ENCODE measurements at places on chromosomes 16 and 17.
A peak's percentile ranks its signal among the peaks of the same experiment; 100 is the strongest.

DNA sequence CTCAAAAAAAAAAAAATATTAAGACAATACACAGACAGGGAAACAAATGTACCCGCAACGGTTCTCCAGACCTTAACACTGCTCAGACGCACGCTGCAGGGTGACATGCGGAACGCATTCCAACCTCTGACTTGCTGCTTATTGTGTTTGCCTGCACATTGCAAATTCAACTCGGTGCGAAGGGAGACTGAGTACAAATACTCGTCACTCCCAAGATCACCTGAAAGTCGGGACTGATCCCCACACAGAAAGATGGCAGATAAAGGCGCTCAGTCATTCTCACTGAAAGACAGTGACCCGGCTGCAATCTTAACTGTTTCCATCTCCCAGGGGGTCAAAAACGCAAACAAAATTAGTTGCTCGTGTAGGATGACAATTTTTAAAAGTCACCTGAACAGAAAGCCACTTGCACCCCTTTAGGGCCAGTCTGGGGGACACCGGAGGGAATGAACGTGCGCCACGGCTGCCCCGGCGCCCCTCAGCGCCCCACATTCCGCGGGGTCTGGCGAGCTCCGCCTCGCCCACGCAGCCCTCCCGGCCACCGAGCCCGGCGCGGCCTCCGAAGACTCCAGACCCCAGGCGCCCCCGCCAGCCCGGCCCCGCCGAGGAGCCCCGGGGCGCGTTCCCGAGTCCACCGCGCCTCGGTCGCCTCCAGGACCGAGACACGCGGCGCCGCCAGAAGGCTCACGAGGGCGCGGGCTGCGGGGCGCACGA lies 589 bp downstream of the CLCN7 start:
- no peak for DNase-seq

DNA sequence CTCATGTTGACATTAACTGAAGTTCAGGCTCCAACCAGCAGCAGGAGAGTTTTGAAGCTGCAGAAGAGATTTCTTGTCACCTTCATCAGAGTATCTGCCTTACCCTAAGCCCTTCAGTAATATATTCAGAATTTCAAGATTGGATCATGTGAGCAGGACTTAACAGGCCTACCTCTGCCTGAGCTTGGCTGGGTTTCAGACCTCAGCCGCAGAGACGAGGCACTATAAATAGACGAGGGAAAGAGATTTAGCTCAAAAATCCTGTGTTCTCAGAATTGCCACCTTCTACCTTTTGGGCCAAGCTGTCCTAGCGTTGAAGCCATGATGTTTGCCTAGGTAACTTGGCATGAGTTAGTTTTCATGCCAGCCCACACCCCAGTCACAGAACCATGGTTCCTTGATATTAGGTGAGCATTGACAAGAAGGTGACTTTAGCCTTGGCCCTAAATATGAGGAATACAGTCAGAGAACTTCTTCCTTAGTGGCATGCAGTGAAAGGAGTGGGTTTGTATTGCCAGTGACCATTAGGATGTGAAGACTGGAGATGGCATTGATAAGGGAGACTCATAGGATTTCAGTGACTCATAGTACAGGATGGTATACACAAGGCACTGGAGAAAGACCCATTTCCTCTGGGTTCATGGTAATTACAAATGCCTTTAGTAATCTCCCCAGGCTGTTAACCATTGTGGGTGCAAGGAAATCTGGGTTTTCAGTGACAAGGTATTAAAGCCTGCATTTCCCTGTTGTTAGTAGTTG lies 224.3 kb downstream of the MSI2 start:
- DNase-seq = no peak

DNA sequence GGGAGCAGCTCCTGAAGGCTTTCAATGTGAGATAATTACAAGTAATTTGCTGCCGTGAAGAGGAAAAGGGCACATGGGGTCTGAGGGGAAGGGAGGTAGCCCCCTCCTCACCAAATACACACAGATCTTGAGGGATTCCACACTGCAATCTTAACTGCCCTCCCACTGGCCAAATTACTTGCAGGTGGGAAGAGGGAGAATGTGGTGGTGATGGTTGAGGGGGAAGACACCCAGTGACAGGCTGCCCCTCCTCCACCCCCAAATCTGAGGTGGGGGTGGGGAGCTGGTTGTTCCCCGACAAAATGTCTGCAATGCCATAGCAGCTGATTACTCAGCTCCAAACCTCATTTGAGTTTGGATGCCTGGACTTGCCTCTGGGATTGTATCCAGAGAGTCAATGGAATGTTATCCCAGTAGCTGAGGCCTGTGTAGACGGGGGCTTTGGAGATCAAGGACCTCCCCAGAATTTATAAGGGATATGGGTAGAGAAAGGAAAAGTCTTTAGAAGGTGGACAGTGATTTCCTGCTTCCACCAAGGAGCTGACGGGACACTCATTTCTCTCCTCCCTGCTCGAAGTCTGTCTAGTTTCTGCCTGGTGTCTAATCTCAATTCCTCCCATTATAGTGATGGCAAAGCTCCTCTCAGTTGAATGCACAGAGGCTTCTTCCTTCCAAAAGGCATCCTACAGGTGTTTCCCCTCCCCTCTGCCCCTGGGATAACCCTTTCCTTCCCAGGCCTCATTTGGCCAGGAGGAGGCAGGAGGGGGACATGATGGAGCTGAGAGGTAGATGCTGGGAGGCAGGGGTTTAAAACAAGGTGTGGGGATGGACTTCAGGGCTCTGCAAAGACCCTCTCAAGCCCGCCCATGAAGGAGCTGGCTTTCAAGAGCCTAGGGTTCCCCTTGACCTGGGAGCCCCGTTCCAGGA lies 8.7 kb downstream of the DLX4 start:
- no peak for DNase-seq

- DNase-seq = no peak
Measured at GRCh38 chr17:69477204-69477902, 62.9 kb downstream of the MAP2K6 start.

- no peak for DNase-seq
Measured at GRCh38 chr16:12489357-12489990, 314.2 kb downstream of the CPPED1 start.

DNA sequence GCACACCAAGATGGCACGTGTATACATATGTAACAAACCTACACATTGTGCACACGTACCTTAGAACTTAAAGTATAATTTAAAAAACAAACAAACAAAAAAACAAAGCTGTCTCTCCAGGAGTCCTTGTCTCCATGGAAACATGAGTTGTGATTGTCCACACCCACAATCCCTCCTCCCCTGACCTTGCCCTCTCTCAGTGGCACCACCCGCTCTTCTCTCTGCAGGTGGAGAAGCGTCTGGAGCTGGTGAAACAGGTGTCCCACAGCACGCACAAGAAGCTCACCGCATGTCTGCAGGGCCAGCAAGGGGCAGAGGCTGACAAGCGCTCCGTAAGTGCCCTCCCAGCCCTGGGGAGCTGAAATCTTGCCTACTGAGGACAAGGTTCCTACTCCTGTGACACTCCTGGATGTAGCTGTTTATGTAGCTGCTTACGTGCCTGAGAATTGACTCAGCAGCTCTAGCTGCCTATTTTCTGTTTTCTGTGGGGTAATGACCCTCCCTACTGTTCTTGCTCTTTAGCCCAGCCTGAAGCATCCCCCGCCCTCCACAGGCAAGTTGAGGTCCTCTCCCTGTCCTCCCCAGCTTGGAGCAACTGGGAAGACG lies 107.0 kb downstream of the ARHGAP44 start:
- no peak for DNase-seq

DNA sequence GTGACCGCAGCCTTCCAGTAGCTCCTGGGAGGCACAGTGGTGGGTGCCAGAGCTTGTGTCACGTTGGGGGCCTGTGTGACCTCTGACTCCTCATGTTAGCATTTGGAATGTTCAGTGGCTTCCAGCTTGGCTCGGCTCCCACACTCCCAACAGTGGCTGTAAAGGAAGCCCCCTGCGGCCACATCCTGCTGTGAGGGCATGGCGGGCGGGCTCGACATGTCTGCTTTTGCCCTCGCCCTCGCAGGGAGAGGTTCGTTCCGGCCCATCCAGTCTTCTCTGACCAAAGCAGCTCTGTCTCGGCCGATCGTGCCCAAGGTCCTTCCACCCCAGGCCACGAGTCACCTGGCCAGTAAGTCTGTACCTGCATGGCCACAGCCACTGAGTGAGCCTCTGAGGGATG lies 12.2 kb upstream of the JPT2 start:
- no peak for DNase-seq

DNA sequence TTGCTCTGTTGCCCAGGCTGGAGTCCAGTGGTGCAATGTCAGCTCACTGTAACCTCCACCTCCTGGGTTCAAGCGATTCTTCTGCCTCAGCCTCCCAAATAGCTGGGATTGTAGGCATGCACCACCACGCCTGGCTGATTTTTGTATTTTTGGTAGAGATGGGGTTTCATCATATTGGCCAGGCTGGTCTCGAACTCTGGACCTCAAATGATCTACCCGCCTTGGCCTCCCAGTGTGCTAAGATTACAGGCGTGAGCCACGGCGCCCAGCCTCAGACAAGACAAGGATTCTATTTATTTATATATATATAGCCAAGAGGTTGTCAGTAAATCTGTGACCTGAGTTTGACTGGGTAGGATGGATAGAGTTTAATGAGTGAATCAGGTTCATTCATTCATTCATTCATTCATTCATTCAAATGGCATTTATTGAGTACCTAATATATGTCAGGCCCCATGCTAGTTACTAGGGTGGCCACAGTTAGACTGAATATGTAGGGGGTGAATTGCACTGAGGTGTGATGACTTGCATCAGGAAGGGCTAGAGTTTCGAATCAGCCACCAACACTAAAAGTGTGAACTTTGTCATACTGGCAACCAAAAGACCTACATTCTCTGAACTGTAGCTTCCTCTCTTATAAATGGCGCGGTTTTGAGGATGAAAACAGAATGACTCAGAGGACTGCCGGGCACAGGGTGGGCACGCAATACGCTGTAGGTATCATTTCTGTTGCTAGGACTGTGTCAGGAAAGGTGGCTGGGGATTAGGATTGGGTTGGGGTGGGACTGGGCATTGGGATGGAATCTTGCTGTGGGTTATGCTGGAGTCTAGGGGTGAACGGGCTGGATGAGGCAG lies 37.8 kb downstream of the ITGAE start:
- peak; percentile 70 for DNase-seq

GRCh38 chr17:3887804-3888203 lies 5.0 kb downstream of the CAMKK1 start:
- no peak for DNase-seq

DNA sequence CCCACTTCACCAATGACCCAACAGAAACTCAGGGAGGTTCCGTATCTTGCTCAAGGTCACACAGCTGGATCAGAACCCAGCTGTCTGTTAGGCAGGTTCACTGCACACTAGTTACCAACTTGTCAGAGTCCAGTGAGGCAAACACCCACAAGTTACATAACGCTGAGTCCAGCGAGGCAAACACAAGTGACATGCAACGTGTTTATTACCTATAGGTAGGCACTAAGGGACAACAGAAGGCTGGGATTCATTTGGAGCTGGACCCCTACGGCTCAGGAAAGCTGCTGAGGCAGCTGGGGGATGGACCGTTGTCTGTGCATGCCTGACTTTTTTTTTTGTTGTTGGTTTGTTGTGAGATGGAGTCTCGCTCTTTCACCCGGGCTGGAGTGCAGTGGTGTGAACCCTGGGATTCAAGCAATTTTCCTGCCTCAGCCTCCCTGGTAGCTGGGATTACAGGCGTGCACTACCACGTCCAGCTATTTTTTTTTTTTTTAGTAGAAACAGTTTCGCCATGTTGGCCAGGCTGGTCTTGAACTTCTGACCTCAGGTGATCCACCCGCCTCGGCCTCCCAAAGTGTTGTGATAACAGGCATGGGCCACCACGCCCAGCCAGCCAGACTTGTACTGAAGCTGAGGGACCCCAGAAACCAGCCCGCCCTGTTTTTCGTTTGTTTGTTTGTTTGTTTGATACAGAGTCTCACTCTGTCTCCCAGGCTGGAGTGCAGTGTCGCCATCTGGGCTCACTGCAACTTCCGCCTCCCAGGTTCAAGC lies 1.9 kb upstream of the RSAD1 start:
- DNase-seq = no peak

DNA sequence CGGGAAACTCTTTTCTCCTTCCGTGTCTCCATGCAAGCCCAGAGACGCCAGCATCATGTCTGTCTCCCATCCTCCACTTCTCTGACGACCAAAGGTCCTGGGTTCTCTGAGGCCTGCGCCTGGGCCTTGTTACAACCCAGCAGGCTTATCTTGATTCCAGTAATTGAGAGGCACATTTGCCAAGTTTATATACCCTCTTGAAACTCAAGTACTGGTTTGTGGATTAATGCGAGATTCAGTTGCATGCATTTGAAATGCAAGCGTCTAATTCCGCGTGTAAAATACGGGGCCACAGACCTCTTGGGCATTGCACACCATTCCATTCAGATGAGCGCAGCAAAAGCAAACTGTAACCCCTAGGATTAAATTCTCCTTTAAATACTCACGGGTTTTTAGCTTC lies 28.7 kb upstream of the CRISPLD2 start:
- DNase-seq = no peak

DNA sequence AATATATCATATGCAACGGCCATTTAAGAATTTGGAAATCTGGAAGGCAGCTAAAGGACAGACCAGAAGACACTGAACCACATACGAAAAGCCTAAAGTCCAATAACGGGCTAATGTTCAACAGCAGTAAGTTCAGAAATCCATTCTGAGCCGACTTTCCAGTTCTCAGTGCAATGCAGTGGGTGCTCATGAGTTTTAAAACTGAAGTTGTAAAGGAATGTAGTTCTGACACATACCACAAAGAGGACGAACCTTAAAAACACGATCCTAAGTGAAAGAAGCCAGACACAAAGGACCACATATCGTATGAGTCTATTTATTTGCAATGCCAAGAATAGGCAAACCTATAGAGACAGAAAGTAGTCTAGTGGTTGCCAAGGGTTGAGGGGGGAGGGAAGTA lies 278.3 kb upstream of the ZFHX3 start:
- DNase-seq = no peak

DNA sequence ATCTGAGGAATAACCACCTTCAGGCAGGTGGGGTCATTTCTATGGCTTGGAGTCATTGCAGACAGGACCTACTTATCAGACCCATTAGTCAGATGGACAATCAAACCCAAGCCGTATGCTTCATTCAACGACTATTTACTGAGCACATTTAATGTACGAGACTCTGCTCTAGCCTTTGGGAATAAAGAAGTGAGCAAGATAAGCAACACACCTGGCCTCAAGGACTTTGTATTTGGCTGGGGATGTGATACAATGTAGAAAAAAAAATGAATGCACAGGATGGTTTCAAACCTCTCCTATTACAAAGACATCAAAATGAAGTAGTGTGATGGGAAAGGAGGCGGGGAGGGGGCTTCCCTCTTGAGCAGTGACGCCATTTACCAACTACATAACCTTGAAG lies 311.7 kb downstream of the PMP22 start:
- DNase-seq = no peak

DNA sequence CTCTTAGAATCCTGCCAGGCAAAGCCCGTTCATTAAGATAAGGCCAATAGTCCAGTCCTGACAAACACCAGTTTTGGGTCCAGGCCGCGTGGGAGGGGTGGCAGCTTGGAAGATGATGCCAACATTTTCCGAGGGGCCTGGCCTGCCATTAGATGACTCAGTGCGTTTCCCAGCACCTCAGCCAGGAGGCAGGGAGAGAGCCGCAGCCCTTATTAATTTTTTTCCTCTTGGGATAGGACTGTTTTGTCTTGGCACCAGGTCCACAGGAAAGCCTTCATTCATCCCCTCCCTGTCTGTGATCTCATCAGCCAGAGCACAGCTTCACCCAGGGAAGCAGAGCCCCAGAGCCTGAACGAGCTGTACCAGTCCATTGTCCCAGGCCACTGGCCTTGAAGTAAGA lies 4.7 kb upstream of the NDEL1 start:
- no peak for DNase-seq
